Activated naive CD8-positive, alpha-beta T cell treated with anti-CD3 and anti-CD28 coated beads, Interleukin-2, amount 50 U/mL, for 16 hours (primary cell): ENCODE measurements at places on chromosomes 7 and 10.

DNA sequence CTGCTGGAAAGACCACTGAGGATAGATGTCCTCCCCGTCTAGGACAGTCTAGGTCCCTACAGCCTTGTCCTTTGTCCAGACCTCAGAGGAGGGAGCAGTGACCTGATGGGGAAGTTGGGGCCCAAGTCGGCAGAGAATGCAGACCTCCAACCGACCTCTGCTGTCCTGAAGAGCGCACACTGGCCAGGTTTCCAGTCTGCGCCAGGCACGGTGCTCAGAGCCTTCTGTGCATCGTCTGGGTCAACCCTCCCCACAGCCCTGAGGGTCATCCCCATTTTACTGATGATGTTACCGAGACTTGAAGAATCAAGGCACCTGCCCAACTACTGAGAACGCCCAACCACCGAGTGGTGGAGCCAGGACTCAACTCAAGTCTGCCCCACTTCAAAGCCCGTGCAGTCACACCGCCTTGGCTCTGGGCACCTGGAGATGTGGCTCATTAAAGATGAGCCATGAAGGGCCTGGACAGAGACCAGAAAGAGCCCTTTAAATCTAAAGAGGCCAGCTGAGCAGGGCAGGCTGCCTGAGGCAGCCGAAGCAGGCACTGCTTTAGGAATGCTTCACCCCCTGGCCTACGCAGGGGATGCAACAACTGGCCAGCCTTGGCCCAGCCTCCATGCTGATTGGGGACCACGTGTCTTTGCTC lies 4.4 kb downstream of the ITPRIP start:
- DNase-seq, result no peak

DNA sequence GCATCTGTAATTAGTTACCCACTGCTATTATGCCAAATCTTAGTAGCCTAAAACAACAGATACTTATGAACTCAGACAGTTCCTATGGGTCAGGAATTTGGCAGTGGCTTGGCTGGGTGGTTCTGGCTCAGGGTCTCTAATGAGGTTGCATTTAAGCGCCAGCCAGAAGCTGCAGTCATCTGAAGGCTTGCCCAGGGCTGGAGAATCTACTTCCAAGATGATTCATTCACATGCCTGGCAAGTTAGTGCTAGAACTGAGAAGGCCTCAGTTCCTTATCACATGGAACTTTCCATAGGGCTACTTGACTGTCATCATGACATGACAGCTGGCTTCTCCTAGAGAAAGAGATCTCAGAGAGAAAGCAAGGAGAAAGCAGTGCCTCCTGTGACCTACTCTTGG lies 121.3 kb downstream of the AVL9 start:
- DNase-seq, result no peak

DNA sequence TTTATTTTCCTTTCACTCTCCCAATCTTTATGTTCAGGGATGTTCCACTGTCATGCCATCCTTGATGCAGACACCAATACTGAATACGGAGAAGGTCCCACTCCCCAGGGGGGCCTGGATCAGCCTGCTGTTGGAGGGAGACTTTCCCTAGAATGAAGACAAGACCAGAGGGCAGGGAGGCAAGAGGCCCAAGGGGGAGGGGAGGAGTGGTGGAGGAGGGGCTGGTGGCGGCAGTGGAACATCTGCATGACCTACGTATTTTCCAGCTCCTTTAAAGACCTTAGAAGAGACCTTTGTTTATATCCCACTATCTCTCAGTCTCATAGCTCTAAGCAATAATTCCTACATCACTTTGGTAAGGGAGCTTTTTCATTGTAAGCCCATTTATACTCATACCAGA lies 183.0 kb downstream of the HECW1 start:
- DNase-seq, result no peak

GRCh38 chr7:118259115-118259514 lies 34.6 kb downstream of the ANKRD7 start:
- DNase-seq, result no peak

- DNase-seq, result no peak
Observed at GRCh38 chr7:41536122-41536872, 166.6 kb downstream of the INHBA start.

DNA sequence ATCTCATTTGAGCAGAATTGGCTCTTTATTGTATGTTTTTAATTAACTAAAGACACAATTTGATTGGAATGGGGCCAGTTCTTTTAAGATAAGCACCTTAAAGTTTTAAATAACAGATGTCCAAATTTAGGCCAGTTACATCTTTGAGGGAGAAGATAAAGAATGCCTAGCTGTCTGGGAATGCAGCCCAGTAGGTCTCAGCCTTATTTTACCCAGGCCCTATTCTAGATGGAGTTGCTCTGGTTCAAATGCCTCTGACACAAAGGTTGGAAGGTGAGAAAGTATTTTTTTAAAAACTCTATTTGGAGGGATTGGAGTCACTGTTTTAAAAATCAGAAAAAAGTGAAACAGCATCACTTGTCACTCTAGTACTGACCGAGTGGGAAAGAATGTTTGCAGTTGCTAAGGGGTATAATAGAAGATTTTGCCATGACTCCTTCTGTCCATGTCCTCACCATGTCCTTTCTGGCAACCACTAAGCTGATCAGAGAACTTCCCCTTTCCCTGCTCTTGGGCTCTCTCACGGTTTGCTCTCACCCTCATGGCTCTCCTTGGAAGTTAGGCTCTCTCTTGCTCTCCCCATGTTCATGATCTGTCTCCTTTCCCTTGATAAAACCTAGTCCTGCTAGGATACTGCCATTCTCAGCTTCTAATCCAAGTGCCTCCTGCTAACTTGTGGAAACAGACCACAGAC lies 238.2 kb upstream of the AGK start:
- DNase-seq, result no peak

- DNase-seq, result no peak
Observed at GRCh38 chr10:130902471-130902870, 409.1 kb downstream of the TCERG1L start.

- no peak for DNase-seq
Observed at GRCh38 chr7:105769901-105770628, 106.3 kb downstream of the ATXN7L1 start.

DNA sequence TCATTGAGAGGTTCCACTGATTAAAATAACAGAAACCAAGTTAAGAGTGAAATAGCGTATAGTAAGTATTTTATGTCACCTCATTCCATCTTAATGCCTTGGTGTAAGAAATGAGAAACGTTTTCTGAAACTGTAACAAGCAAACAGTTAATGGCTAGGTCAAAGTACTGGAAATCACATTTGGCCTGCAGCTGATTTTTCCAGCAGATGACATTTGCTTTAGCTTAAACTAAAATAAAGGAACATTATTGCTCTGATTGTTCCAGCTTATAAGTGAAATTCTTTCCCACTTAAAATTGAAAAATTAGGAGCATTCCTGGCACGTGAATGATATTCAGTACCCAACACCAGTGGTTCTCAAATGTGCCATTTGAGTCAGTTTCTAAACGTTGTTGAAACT lies 213.6 kb upstream of the DPP6 start:
- no peak for DNase-seq

DNA sequence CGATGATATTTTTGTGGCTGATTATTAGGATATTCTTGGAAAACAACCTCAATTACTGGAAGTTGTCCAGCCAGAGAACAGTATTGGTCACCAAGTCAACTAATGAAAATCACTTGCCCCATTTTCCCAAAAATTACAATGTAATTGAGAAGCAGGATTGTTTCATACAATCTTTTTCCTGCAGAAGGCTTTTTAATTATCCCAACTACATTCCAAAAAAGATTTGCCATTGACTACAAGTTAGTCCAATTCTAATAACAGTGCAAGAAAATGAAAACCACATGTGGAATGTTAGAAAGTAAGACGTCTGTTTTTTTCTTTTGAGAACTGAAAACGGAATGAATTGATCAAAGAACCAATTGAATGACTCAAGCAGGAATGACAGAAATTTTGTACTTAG lies 1195.8 kb downstream of the SORCS1 start:
- DNase-seq, result no peak

DNA sequence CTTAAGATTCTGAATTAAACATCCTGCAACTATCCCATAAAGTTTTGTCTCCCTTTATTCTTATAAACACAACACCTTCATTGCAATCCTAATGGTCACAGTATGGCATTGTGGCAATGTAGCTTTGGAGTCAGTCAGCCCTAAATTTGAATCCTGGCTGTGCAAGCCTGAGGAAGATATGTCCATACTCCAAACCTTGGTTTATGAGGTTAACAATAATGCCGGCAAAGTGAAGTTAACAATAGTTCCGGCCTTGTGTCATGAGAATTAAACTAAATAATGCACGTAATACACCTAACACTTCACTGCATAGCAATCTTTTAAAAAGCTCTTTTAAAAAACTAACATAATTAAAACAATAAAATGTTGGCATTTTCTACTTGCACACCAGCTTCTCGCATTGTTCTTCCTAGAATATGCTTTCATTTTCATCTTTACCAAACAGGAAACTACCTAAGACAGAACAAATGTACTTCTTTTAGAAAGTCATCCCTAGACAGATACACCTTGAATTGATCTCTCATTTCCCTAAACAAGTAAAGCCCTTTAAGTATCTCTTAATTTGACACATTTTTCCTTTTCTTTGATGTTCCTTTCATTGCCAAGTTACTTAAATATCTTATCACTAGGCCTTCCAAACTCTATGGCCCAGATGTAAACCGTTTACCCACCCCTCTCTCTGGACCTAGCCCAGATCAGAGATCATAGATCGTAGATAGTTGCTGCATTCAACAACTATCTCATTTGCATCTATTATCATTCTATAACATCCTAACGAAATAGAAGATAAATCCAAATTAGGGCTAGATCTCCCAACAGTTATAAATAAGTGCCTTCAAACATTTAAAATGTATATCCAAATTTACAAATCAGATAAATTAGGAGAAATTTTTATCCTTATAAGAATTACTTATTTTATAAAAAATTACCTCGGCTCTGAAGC lies 66.7 kb downstream of the CREB3L2 start:
- DNase-seq, result no peak

DNA sequence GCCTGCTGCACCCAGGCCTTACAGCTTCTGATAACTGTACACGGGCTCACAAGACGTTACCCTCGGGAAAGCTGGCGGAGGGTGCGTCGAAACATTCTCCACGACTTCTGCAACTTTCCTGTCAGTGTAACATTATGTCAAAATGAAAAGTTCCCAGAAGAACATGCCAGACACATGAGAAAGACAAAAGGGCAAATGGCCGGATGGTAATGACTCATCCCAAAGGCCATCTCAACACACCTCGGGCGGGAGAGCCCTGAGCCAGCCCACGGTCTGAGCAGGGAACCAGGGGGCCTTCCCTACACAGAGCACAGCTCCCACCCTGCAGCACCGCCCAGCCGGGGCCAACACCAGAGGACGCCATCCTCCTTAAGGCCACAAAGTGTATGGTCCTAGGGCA lies 118.7 kb downstream of the MAD1L1 start:
- no peak for DNase-seq

- no peak for DNase-seq
Observed at GRCh38 chr7:157807510-157807909, 470.7 kb downstream of the DNAJB6 start.

DNA sequence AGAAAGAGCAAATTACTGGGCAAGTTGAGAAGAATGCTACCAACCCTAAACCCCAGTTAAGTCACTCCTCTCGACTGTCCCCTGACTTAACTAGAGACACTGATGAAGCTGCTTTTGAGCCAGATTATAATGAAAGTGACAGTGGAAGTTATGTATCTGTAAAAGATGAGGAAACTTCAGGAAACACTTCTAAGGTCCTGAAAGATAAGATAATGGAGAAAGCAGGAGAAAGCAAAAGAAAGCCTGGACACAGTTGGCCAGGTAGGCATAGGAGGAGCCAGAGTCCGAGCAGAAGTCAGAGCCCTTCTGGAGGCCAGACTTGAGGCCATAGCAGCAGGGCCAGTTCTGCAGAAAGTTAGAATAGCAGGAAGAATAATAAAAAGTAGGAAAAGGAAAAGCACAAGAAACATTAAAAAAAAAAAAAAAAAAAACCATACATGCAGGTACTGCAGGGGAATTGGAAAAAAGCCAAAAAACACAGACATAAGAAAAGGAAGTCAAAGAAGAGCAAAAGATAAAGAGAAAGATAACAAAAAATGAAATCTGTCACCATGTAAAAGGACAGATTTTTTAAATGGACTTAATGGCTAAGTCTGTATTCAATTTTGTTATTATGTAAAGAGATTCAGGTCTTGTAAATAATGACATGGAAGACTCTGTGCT lies 101.0 kb upstream of the KCNMA1 start:
- DNase-seq, result no peak

GRCh38 chr10:31771331-31771831 lies 157.2 kb downstream of the ARHGAP12 start:
- DNase-seq, result no peak

GRCh38 chr10:25017154-25017590 lies 760 bp downstream of the THNSL1 start:
- DNase-seq, result no peak

GRCh38 chr7:81081616-81082015 lies 162.8 kb upstream of the SEMA3C start:
- no peak for DNase-seq

- no peak for DNase-seq
Observed at GRCh38 chr10:73494213-73494612, 1.6 kb downstream of the PPP3CB start.

DNA sequence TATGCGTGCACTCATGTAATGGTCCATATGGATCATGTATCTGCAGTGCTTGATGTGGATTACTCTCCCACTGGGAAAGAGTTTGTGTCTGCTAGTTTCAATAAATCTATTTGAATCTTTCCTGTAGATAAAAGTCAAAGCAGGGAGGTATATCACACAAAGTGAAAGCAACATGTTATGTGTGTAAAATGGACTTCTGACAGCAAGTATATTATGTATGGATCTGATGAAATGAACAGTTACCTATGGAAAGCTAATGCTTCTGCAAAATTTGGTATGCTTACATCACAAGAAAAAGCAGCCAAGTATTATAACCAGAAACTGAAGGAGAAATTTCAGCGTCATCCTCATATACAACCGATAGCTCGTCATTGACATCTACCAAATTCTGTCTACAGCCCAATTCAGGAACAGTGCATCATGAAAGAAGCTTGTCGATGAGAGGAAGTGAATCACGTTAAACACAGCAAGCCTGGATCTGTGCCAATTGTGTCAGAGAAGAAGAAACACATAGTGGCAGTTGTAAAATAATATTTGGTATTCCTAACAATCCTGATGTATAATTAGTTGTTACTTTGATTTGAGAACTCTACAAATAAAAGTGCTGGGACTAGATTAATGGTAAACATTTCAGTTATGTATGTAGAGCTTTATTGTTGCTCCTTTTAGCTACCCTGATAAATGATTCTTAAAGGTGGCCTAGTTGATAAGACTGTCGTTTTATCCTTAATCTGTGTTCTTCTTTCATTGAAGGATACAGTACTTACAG lies 14.2 kb upstream of the SYPL1 start:
- DNase-seq, result no peak

GRCh38 chr10:112738606-112739591 lies 211.1 kb upstream of the TCF7L2 start:
- DNase-seq, result no peak

- no peak for DNase-seq
Observed at GRCh38 chr10:79941585-79942210, 7.2 kb downstream of the SFTPD start.

GRCh38 chr7:4073750-4074149 lies 608.3 kb upstream of the FOXK1 start:
- DNase-seq, result no peak

GRCh38 chr7:311796-312195 lies 21.8 kb downstream of the FOXL3 start:
- DNase-seq, result no peak

- DNase-seq, result no peak
Observed at GRCh38 chr10:128875030-128875744, 591.9 kb upstream of the MGMT start.
